ENCODE measurements at places on chromosomes 5 and 9.
A peak's percentile ranks its signal among the peaks of the same experiment; 100 is the strongest.

- DNase-seq, result no peak
Measured at GRCh38 chr5:172795318-172795977, 24.5 kb upstream of the DUSP1 start.

DNA sequence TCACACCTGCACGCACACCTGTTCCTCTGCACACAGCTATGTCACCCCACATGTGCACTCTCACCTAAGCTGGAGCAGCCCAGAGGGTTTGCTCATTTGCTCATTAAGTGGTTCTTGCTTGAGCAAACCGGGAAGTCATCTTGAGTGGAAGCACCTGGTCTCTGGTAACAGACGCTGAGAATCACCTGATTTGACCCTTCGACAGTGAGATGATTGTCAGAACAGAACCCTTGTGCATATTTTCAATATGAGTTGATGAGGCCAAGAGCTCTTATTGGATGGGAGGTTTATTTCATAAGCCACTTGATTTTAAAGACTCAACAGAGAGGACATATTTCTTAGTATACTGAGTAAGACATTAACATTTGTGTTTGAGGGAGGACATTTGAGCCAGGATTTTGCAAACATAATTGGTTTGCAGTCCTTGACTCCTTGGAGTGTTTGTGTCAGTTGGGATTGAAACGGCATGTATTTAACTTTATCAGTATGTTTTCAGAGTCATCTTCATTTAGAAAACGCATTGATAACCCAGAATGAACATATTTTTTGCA is 22.1 kb upstream of the LPCAT1 start:
- DNase-seq, result no peak

GRCh38 chr5:9350301-9350797 is 195.5 kb downstream of the SEMA5A start:
- DNase-seq, result no peak

DNA sequence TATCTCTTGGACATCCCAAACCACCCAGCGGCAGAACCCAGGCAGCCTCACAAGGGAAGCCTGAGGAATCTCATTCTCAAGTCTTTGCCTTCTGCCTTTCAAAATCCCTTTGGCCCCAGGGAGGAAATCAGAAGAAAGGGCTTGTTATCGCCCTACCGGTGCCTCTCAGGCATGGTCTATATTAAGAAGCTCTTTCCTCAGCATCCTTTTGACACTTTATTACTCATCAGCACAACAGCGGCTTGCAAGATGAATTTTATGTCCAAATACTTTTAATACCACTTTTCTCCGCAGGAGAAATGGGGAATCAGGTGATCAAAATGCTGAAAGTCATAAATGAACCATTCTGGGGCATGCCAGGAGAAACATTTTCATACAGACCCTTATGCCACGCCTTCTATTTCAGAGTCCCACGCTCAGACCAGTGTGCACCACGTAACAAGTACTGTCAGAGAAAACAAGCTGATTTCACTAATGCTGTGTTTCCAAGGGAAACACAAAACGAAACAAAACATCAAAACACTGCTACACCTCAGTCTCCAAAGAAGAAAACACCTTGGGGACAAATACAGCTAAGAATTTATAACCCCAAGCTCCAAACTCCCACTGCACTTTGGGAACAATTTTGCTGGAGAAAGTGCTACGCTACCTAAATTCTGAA is 30.0 kb downstream of the RAPGEF1 start:
- DNase-seq, result no peak

GRCh38 chr5:171207256-171207847 is 101.7 kb upstream of the TLX3 start:
- no peak for DNase-seq

- DNase-seq, result no peak
Measured at GRCh38 chr5:39274398-39275085, 55.2 kb upstream of the FYB1 start.

DNA sequence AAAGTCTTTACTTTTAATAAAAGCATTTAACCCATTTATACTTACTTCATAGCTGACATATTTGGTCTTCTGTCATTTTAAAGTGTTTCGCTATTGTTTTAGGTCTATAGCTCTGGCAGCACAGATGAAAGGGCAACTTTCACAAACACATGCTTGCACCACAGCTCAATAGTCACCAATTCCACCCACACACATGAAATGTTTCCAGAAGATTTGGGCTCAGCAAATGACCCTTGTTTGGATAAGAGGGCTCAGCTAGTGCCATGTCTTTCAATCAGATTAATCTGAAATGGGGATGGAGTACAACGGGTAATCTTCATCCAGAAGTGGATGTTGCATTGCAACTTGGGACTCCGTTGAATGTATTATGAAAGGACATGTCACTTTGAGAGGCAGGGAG is 176.0 kb downstream of the FGF18 start:
- DNase-seq, result no peak

- DNase-seq, result no peak
Measured at GRCh38 chr5:74598731-74599130, 41.8 kb downstream of the ENC1 start.

- no peak for DNase-seq
Measured at GRCh38 chr5:171419688-171420430, 412 bp downstream of the FGF18 start.

GRCh38 chr5:74500110-74500917 is 140.2 kb downstream of the ENC1 start:
- no peak for DNase-seq

GRCh38 chr5:14237317-14238086 is 94.4 kb downstream of the TRIO start:
- DNase-seq, result no peak

GRCh38 chr5:32174011-32174870 is at the start of gene GOLPH3:
TSS of gene GOLPH3 (minus strand) at chr5:32174319. CDS start at chr5:32174034, 285 bp downstream.
- peak; percentile 83 for DNase-seq

DNA sequence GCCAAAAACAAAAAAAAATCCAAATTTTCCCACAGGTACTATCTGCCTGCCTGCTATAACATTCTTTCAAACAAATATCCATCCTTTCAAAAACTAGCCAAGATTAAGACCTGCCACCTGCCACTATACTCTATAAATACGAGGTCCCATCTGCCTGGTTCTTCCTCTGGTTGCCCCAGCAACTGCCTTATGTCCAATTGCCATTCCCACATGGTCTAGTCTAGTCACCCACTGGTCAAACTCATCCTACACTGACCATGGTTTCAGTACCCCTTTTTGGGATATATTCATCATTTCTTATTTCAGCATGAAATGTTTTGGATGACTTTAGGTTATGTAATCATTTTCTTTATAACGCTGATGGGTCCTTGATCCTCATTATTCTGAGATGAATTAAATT is 95.1 kb upstream of the CCNG1 start:
- no peak for DNase-seq

DNA sequence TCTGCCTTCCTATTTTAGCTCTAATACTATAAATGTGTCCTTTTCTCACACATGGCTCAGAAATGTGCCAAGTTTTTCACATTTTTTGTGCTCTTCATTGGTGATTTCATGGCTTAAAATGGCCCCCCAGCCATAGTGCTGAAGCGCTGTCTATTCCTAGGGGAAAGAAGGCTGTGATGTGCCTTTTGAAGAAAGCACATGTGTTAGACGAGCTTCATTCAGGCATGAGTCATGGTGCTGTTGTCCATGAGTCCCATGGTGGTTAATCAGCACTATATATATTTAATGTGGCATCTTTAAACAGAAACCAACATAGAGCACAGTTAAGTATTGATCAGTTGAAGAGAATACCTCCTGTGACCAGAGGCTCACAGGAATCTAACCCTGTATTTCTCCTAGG is 55.8 kb downstream of the PDE8B start:
- DNase-seq, result no peak
